IMR-90 (cell line): ENCODE measurements at places on chromosomes 4 and X. TPM values are rescaled to one million over a fixed set of nuclear protein-coding genes. Genes with fewer than 3 reads are reported as not detected.

CXorf51B gene
- total RNA-seq = not detected in 2 replicates

PAGE2 gene
- not detected in 2 replicates for total RNA-seq

LRCH2 gene
- 4.3 and 8.1 TPM in 2 replicates for total RNA-seq

GLRA3 gene
- not detected in 2 replicates for total RNA-seq

FABP2 gene
- total RNA-seq = not detected in 2 replicates

MAGEC3 gene
- not detected in 2 replicates for total RNA-seq

RBMXL3 gene
- total RNA-seq = not detected in 2 replicates

INPP4B gene
- total RNA-seq = 13.3 and 14.0 TPM in 2 replicates

PTCHD1 gene
- total RNA-seq = not detected in 2 replicates
